KG1 (cell line): ENCODE measurements at places on chromosomes 7 and 10.

- DNase-seq: no peak
These were observed 432.2 kb upstream of the KLF6 start for GRCh38 chr10:4217187-4217586.

- no peak for DNase-seq
These were observed 67.0 kb downstream of the CDK6 start for GRCh38 chr7:92769394-92769699.

DNA sequence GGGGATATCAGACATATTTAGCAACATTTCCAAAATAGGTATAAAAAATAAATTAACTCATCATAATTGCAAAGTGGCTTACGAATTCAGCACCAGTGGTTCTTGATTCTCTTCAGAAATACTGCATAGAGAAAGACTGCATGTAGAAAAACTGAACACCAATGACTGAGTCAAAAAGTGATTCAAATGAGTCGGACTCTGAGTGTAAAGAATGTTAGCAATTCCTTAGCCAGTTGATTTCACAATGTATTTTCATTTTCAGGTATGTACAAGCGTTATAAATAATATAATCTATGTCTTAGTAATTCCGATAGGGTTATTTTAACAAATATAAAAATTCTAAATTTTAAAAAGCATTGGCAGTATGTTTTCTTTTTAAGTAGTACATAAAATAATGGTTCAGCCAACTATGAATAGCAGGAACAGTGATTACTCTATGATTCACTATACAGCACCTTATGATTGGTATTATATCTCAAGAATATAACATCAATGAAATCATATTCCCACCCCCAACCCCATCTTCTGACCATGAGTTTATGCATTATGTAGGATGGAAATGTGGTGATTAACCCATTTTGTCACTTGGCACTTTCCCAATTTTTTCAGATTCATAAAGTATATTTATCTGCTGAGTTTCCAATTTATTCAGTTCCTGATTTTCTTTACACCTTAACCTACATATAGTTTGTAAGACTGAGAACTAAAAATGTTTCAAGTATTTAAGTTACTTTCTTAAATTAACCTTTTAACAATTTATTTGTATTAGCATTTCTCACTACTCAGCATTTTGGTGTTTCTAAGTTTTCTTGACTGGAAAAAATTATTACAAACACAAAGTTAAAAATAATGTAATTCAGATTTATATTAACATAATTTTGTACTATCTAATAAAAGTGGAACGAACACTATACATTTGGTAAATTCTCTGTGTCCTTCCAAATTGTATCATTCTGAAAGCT, 33.9 kb downstream of the DNAJC1 start:
- no peak for DNase-seq

- DNase-seq: no peak
These were observed 96.0 kb downstream of the MTERF1 start for GRCh38 chr7:91784469-91784868.

- DNase-seq: no peak
These were observed 121.1 kb downstream of the MALRD1 start for GRCh38 chr10:19169684-19170083.

DNA sequence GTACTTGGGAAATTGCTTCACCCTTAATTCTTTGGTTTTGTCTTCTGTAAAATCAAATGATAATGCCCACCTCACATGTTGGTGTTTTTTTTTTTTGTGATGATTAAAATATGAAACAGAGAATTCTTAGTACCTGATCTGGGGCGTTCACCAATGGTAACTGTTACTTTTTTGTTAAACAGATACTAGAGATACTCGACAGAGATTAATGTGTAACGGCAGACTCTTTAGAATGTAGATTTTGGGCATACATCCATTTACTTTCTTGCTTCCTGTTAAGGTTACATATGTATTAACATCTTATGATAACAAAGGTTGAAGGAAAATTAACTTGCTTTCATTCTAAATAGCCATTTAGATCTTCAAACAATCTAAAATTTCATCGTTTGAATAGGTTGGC, 23.3 kb downstream of the PLXDC2 start:
- DNase-seq: no peak

DNA sequence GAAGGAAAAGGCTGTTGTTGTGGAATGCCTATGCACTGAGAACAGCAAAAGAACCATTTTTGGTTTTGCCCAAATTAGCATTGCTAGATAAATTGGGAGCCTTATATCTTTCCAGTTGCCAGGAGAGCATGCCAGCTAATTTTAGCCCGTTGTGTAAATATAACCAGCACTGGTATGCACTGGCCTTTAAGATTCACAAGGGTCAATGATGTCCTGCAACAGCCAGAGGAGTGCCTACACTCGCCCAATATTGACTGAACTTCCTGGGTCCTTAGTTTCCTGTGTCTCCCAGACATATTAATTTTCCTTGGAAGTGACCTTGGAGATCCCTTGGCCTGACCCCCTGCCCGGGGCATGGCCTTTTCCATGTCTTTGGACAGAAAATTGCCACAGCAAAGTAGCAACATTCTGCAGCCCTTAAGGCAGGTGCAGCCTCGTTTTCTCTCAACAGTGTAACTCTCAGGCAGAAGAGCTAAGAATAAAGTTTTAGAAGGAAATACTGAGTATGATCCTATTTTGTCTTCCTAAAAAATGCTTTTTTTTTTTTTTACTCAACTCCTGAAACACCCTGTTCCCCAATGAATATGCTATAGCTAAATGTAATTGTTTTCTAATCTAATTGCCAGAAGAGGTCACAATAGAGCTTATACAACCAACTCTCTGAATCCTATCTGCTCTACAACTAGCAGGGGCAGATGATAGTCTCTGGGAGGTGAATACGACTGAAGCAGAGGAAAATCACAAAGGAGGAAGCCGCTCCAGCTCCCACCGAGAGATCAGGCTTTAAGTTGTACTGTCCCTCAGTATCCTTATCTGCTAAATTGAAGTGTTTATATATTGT, 131.9 kb upstream of the PCGF5 start:
- no peak for DNase-seq

GRCh38 chr10:114655671-114656070, 2.4 kb downstream of the ABLIM1 start:
- DNase-seq: no peak

- no peak for DNase-seq
These were observed 177.3 kb downstream of the TCF7L2 start for GRCh38 chr10:113127261-113127900.

DNA sequence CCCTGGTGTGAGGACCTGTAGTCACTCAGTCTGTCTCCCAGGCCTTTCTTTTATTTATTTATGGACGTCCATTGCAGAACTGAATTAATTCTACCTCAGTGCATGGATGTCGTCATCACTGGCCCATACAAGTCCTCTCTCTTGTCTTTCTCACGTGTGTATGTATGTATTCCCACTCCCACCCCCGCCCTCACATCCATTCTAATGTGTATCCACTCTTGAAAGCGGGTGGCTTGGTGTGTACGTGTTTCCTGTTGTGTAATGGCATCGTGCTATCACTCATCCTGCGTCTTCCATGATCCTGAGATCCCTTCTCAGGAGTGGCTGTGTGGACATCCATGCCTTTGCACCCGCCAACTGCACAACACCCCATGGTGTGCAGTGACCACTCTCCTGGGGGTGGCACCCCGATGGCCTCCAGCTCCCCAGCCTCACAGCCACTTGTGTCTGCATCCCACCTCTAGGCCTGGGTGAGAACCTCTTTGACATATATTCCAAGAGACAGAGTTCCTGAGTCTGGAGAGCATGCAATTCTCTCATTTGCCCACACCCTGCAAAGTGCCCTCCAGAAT, 3.0 kb upstream of the AOC1 start:
- no peak for DNase-seq

DNA sequence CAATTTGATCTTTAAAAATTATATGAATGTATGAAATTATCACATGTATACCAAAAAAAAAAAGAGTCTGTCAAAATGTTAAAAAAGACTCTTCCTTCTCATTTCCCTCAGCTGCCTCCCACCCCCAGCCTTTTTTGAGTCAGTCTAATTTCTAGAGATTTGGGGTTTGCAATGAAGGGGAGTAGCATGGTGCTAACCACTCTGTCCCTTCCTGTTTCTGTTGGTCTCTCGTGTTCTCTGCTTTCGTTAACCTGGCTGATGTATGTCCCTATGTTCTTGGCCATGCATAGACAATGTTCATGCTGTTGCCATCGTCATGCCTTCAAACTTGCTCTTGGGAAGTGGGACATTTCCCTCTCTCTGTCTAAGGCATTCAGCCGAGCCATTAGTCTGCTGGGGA, 474.1 kb downstream of the LRMDA start:
- no peak for DNase-seq

DNA sequence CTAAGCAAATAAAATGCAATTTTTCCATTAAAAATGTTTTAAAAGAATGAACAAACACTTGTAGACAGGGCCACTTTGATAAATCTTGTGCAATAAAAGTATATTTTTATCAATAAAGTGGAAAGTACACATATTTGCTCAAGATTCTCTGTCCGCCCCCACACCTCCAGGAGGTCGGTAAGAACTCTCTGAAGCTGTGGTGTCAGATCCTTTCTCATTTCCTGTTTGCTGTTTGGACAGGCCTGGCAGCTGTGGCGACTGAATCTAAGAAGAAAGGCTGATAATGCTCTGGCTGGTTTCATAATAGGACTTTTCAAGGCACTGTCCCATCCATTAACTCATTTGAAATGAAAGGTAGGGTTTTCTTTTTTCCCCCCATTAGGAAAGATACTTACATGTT, 15.3 kb upstream of the ASB4 start:
- no peak for DNase-seq

DNA sequence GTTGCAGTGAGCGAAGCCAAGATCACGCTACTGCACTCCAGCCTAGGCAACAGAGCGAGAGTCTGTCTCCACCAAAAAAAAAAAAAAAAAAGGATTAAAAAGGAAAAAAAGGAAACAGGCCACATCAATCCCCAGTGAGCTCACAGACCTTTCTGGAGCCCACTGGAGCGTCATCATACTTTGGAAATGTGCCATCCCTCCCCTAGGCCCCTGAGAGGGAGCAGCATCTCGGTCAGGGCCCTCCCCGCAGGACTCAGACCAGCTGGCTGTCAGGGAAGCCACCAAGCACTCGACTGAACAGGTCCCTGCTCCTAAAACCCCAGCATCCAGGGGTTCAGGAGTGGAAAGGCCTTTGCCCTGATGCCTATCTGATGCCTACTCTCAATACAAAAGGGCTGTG, 97.9 kb upstream of the SH2B2 start:
- no peak for DNase-seq

- no peak for DNase-seq
These were observed 125.8 kb upstream of the PDSS1 start for GRCh38 chr10:26571655-26572054.

- DNase-seq: no peak
These were observed 57.4 kb downstream of the EEPD1 start for GRCh38 chr7:36210291-36210922.

GRCh38 chr7:159192725-159193453, 48.2 kb upstream of the VIPR2 start:
- no peak for DNase-seq

DNA sequence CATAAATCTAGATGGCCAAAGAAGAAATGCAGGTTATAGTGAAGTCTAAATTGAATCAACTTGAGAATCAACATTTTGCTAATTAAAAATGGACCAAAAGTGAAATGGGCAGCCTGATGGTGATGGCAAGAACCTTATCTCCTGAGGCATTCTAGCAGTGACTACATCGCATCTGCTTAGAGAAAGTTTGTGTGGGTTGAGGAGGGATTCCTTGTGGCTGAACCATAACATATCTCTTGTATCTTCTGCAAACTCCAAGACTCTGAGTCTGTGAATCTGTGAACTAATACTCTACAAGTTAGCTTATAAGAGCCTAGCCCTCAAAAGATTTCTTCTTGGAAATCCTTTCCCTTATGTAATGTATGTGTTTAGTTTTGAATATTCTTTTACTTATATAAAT, 85.6 kb downstream of the PRKG1 start:
- no peak for DNase-seq

DNA sequence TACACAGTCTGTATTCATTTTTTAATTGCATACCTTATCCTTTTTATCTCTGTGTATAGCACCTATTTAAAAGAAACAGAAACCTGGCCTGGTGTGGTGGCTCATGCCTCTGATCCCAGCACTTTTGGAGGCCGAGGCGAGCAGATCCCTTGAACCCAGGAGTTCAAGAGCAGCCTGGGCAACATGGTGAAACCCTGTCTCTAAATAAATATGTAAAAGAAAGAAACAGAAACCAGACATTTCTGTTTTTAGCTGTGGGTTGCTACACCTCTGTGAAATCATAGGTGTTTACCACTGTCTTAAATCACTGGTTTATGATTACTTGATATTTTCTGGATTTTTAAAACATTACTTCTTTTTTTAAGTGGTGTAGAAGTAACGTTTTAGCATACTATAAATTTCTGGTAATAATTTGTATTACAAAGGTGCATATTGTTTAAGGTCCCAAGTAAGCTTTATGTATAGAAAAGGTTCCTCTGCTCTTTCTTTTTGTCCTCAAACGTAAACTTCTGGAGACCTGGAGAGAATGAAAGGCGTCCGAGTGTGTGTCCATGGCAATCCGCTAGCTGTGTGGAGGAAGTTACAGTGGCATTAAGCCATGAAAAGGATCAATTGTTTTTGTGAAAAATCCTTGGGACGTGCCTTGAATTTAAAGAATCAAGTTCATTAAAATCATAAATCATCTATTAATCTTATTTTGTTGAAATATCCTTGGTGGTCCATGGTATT, 41.1 kb downstream of the PTPRZ1 start:
- no peak for DNase-seq

DNA sequence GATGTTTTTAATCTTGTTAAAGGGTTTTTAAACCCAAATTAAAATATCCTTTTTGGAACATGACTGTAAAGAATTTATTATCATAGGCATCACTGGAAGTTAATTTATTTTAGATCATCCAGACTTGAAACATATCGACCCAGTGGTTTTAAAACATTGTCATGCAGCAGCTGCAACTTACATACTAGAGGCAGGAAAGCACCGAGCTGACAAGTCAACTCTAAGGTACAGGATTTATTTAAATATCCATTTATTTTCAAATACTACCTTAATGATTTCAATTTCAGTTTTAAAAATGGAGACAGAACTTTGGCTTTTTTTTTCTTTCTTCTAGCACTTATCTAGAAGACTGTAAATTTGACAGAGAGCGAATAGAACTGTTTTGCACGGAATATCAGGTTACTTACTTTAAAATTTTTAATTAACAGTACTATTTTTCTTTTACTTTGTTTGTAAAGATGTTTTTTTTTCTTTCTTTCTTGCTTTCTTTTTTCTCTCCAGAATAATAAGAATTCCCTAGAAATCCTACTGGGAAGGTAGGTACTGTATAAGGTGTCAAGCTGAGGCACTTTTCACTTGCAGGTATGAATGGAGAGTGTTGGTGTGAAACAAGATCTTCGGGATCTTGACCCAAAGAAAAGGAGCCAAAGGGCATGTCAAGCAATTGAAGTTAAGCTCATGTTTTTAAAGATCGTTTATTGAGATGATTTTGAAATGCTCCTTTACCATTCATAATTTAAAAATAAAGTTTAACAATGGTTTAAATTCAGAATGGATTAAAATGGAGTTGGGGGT, 1.8 kb downstream of the COMMD3 start:
- no peak for DNase-seq

- DNase-seq: no peak
These were observed 82.6 kb downstream of the PRKG1 start for GRCh38 chr10:51156926-51157325.
